ENCODE measurements at places on chromosomes 4 and X.
A peak's percentile ranks its signal among the peaks of the same experiment; 100 is the strongest.

DNA sequence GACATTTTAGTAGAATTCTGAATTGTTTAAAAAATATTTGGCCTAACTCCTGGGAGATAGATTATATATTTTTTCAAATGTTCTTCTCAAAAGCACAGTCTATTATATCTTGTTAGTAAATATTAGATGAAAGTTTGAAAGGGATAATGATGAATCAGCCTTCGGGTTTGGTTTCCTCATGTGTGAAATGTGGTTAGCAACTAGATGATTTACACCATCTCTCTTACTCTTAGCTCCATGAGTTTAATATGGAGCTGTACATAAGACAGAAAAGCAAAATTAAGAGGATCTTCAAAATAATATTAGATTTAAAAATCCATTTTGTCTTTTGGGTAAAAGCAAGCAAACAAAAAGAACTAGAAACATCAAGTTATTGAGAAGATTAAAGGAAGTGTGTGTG is 120.8 kb upstream of the SFRP2 start:
- H3K27ac ChIP-seq: no peak overlapping the region
- no peaks in the 10 kb centered on the region for H3K4me1 ChIP-seq
- H3K27me3 ChIP-seq: peaks cover 14% of the 10 kb centered on the region

- no peaks in the 10 kb centered on the region for H3K27me3 ChIP-seq
- H3K4me3 ChIP-seq: no peak overlapping the region
- no peaks in the 10 kb centered on the region for H3K4me1 ChIP-seq
- H3K27ac ChIP-seq: no peak overlapping the region
Measured at GRCh38 chr4:67809502-67809901, 55.3 kb upstream of the GNRHR start.

GRCh38 chr4:84496706-84497503 is 2.2 kb downstream of the NKX6-1 start:
- peaks cover 8% of the 10 kb centered on the region for H3K36me3 ChIP-seq
- H3K27me3 ChIP-seq: peaks cover 84% of the 10 kb centered on the region
- no peak for DNase-seq

GRCh38 chr4:187416216-187416615 is 579.4 kb upstream of the ZFP42 start:
- no peak for DNase-seq
- no peak overlapping the region for H3K4me3 ChIP-seq
- no peaks in the 10 kb centered on the region for H3K36me3 ChIP-seq
- no peaks in the 10 kb centered on the region for H3K4me1 ChIP-seq

DNA sequence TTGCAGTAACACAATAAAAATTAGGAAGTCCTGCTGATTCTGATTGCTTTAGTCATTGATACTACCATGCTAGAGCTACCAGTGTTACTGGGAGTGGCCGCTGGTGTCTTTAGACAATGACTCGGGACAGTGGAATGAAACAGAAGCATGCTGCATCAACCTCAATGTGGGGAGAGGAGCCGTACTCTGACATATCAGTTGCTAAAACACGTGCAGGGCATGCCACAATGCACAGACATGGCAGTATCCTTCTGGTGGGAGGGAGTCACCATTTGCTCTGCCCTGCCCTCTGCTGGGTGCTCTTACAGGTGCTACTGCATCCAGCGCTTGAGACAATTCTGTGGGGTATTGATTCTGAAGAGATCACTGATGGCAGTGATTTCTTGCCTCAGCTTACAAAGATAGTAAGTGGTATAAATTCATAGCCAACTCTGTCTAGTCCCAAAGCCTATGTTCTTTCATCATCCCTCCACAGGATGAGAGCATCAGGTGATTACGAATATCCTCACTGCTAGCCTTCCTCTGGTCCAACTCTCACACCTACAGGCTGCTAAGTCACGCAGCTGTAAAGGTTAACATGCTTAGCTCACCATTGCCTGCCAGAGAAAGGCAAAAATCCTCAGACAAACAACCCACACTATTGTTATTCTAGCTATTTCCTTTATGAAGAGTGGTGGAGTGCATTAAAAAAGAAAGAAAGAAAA is 43.7 kb downstream of the NSG1 start:
- H3K27ac ChIP-seq: peak overlapping the region; percentile 27
- peak; percentile 46 for DNase-seq
- H3K4me1 ChIP-seq: peaks cover 17% of the 10 kb centered on the region

GRCh38 chr4:90425893-90426292 is 298.7 kb downstream of the CCSER1 start:
- H3K4me3 ChIP-seq: no peak overlapping the region
- DNase-seq: no peak
- H3K4me1 ChIP-seq: no peaks in the 10 kb centered on the region
- no peaks in the 10 kb centered on the region for H3K27me3 ChIP-seq
- H3K36me3 ChIP-seq: no peaks in the 10 kb centered on the region
- no peak overlapping the region for H3K27ac ChIP-seq

DNA sequence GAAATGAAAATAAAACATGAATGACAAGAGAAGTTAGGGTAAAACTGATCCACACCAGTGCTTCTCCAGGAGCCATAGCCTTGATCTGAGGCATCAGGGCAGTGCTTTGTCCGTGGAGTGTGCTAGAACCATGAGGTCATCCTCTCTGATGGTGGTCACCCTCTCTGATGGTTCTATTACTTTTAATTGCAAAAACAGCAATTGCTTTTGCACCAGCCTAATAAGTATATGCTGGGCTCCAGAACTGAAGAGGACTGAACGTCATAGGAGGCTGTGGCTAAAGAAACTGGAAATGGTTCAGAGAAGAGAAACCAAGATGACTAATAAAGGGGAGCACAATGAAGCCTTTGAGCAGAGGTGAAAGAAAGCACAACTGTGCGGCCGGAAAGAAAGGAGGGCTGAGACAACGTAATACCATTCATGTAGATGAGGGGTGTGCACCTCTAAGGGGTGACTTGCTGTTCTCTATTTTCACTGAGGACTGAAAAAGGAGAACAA is 17.0 kb upstream of the TMEM154 start:
- no peak overlapping the region for H3K4me3 ChIP-seq
- H3K36me3 ChIP-seq: no peaks in the 10 kb centered on the region
- no peaks in the 10 kb centered on the region for H3K27me3 ChIP-seq

GRCh38 chr4:144298519-144298918 is 158.0 kb upstream of the GYPA start:
- H3K27ac ChIP-seq: no peak overlapping the region
- H3K4me3 ChIP-seq: no peak overlapping the region
- H3K4me1 ChIP-seq: no peaks in the 10 kb centered on the region

- H3K27me3 ChIP-seq: no peaks in the 10 kb centered on the region
- H3K36me3 ChIP-seq: no peaks in the 10 kb centered on the region
- peaks cover 30% of the 10 kb centered on the region for H3K4me1 ChIP-seq
Measured at GRCh38 chrX:41116948-41117347, 31.7 kb downstream of the USP9X start.

DNA sequence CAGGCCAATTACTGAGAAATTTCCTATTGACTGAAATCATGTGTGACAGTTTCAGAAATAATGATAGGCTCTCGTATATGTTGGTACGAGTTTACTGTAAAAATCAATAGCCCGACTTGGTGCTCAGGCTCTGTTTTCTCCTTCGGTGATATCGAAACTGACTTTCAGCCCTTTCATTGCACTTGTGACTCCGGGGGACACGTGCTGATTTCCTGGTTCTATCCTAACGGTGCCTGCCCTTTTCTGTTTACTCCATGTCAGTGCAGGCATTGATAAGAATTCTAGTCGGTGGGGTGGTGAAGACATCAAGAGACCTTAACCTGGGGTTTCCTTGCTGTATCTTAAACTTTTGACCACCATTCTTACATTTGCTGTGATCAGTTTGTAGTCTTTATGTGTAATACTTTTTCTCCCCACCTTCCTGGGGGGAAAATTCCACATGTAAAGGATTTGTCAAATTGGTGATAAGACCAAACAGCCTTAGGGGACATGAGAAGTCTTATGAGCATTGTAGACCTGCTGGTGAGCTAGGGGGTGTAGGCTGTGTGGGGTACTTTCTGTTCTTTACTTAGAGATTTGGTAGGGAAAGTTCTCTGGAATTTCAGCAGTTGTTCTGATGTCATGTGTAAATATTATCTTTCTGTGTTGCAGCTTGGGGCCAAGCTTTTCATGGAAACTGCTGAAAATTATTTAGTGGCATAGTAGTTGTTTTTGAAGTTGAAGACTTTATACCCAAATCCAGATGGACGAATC is 52.7 kb downstream of the TMEM131L start:
- DNase-seq: no peak
- peaks cover 68% of the 10 kb centered on the region for H3K4me1 ChIP-seq
- no peaks in the 10 kb centered on the region for H3K36me3 ChIP-seq
- no peaks in the 10 kb centered on the region for H3K27me3 ChIP-seq

GRCh38 chr4:20538905-20539304 is 161.4 kb upstream of the PACRGL start:
- DNase-seq: no peak
- H3K4me1 ChIP-seq: no peaks in the 10 kb centered on the region
- H3K36me3 ChIP-seq: no peaks in the 10 kb centered on the region
- no peak overlapping the region for H3K4me3 ChIP-seq

GRCh38 chr4:2497931-2498330 is 29.0 kb downstream of the RNF4 start:
- no peak for DNase-seq
- no peak overlapping the region for H3K4me3 ChIP-seq
- H3K36me3 ChIP-seq: peaks cover 4% of the 10 kb centered on the region
- peaks cover 7% of the 10 kb centered on the region for H3K4me1 ChIP-seq
- no peak overlapping the region for H3K27ac ChIP-seq
- H3K27me3 ChIP-seq: no peaks in the 10 kb centered on the region

DNA sequence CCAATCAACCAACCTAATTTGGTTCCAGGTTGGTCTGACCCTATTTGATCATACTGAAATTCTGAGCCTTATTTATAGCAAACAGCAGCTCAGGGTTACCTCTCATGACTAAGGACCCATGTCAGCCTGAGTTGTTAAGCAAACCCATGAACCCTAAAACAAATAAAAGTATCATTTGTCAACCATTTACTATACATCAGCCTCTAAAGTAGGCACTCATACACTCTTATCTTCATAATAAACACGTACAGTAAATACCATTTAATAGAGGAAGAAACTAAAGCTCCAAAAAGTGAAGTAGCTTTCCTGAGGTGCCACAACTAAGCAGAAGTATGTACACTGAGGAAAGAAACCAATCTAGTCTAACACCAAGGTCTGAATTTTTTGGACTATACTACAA is 25.2 kb downstream of the MANBA start:
- H3K27me3 ChIP-seq: no peaks in the 10 kb centered on the region
- no peak overlapping the region for H3K27ac ChIP-seq
- peaks cover 2% of the 10 kb centered on the region for H3K36me3 ChIP-seq

DNA sequence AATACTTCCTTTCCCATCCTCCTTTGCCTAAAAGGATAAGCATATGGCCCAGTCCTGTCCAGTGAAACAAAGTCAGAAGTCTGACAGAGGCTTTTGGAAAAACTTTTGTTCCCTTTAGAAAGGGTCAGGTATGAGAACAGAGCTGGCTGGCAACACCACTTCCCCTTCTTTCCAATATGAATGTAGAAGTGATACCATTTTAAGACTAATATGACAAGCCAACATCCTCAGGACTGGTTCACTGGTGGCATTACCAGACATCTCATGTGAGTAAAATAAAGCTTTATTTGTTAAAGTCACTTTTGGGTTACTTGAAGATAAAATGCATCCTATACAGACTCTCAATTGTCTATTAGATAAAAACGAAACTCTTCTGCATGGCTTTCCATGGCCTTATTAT is 83.6 kb upstream of the PTCHD1 start:
- no peaks in the 10 kb centered on the region for H3K36me3 ChIP-seq
- no peak overlapping the region for H3K4me3 ChIP-seq
- H3K27me3 ChIP-seq: no peaks in the 10 kb centered on the region
- H3K27ac ChIP-seq: no peak overlapping the region
- H3K4me1 ChIP-seq: no peaks in the 10 kb centered on the region

- no peak overlapping the region for H3K4me3 ChIP-seq
- H3K36me3 ChIP-seq: no peaks in the 10 kb centered on the region
- H3K27me3 ChIP-seq: peaks cover 58% of the 10 kb centered on the region
- no peak for DNase-seq
- no peaks in the 10 kb centered on the region for H3K4me1 ChIP-seq
Measured at GRCh38 chr4:17717301-17717700, 64.1 kb downstream of the FAM184B start.

DNA sequence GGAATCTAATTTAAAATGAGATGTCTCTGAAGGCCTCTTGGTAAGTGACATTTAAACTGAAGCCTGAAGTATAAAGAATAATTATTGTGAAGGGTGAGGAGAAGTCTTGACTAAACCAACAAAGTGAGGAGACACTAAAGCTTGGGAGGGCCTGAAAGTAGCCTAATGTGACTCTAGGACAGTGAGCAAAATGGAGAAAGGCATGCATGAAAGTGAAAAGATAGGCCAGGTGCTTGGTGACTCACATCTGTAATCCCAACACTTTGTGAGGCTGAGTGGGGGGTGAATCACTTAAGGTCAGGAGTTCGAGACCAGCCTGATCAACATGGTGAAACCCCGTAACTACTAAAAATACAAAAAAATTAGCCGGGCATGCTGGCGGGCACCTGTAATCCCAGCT is 46.9 kb upstream of the SMARCAD1 start:
- no peak for DNase-seq

DNA sequence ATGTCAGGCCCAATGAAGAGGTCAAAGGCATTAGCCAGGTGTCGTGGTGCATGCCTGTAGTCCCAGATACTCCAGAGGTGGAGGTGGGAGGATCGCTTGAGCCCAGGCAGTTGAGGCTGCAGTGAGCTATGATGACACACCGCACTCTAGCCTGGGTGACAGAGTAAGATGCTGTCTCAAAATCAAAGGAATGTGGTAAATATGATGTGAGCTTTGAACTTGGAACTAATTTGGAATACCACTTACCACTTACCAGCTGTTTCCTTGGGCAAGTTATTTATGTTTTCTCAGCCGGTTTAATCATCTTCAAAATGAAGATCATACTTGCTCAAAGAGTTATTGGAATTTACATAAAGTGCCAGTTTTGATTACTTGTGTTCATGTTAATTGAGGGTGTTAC is 23.8 kb upstream of the SEPSECS start:
- no peak overlapping the region for H3K4me3 ChIP-seq
- DNase-seq: no peak
- peaks cover 22% of the 10 kb centered on the region for H3K4me1 ChIP-seq
- H3K36me3 ChIP-seq: peaks cover 3% of the 10 kb centered on the region

DNA sequence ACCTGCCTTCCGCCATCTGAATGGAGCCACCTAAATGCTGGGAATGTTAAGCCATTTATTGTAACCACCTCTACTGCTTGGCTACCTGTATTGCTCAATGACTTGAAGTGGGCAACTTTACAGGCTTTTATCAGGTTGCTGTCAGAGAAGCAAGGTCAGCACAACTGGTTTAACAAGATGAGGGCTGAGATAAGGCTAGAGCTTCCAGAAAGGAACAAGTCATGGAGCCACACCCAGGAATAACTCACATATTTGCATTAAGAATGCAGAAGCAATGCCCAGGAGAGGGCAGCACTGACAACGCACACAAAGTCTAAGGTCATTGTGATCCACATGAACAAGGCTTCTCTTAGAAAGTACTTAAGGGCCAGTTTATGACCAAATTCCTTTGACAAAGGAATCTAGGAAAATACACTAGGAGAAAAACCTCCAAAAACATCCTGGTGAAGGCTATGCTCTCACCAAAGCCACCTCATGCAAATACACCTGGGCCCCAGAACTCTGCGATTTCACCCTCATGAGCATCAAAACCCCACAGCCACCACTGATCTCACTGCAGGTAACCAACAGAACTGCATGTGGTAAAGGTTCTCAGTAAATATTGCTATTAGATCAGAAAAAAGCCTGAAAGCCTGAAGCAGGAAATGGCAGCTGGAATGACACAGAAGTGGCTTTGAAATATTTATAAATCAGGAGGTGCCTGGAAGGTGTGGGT is 15.0 kb upstream of the STS start:
- peaks cover 19% of the 10 kb centered on the region for H3K4me1 ChIP-seq
- peak; percentile 5 for DNase-seq
- H3K27me3 ChIP-seq: no peaks in the 10 kb centered on the region
- H3K4me3 ChIP-seq: no peak overlapping the region

Measured in T-helper 17 cell (primary cell).